ENCODE measurements at places on chromosomes 7 and 10.

- DNase-seq: no peak
Measured at GRCh38 chr7:101167645-101168411, 2.5 kb upstream of the VGF start.

DNA sequence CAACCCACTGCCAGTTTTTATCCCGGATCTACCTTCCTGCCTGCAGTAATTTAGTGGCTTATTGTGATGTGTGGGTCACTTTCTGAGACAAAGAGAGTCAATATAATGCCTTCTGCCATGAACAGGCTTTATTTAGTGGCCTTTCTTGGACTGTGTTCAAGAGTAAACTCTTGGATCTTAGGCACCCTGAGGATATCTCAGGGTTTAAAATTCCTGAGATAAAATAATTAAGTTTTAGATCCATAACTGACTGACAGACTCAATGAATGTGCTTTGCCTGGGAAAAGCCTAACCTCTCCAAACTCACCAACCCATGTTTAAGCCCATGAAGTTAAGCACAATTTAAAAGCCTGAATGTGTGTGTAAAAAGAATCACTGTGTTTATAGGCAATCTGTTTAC, 564.3 kb downstream of the LRMDA start:
- no peak for DNase-seq

DNA sequence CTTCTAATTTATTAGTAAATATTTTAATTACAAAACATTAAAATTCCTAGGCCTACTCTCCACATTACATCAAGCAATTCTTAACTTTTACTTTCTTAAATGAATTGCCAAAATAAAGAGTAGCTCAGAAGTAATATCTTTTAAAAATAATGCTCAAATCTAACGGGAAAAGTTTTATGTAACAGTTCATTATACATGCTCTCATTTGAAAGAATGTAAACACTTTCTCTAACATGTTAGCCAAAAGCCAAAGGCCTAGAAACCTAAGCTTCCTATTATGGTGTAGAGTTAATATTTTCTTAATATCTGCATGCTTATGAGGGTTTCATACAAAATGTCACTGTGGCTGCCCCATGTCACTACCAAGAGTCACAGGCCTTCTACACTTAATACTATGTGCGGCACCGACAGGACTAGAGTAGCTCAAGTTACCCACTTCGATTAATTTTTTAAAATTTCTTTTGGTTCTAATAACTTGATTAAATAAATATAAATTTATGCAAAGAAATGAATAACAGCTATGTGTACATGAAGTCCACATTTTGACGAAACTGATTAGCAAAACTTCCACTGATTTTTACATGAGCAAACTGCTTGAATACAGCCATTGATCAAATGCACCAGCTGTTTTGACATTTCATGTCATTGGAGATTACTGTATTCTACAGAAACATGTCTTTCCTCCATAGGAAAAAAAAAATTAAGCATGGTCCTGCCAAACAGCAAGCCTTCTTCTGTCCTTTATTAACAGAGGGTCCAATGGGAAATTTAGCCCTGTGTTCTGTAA, 3.5 kb downstream of the COBL start:
- DNase-seq: no peak

- DNase-seq: no peak
Measured at GRCh38 chr10:88931548-88931947, 21.0 kb downstream of the ACTA2 start.

DNA sequence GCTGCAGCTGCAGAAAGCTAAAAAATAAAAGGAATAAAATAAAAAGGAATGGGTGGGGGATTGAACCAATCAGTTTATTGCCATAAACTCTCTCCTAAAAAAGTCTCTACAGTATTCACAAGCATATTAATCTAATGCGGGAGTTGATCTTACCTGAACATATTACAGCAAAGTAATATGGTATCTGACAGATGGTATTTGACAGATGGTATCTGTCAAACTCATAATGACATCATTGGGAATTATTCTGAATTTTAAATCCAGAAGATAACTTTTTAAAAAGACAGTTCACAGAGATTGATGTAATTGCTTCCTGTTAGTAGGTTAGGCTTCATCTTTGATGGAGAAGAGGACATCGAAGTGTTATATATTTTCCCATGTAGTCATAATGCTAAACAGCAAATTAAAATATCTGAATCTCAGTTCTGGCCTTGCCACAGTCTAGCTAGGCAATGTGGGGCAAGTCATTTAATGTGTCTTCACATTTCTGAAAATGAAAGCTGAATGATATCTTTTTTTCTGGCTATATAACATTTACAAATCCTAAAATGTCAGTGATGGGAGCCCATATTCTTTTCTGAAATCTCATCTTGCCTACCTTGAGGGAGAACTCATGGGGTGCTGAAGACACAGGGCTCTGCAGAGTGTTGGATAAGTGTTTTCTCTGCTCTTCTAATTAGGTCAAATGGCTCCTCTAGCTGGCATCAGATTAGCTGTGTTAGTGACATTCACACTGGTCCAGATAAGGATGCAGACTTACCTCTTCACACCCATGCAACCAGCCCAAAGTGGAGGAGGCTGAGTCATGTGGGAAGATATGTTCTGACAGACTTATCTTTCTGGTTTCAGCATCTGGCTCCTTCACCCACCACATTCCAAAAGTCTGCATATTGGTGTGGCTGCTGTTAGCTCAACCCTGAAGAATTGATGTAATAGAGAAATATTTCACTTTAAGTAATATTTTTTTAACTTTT, 2.1 kb upstream of the LIPM start:
- no peak for DNase-seq

GRCh38 chr7:25308246-25308645, 80.0 kb upstream of the NPVF start:
- no peak for DNase-seq

DNA sequence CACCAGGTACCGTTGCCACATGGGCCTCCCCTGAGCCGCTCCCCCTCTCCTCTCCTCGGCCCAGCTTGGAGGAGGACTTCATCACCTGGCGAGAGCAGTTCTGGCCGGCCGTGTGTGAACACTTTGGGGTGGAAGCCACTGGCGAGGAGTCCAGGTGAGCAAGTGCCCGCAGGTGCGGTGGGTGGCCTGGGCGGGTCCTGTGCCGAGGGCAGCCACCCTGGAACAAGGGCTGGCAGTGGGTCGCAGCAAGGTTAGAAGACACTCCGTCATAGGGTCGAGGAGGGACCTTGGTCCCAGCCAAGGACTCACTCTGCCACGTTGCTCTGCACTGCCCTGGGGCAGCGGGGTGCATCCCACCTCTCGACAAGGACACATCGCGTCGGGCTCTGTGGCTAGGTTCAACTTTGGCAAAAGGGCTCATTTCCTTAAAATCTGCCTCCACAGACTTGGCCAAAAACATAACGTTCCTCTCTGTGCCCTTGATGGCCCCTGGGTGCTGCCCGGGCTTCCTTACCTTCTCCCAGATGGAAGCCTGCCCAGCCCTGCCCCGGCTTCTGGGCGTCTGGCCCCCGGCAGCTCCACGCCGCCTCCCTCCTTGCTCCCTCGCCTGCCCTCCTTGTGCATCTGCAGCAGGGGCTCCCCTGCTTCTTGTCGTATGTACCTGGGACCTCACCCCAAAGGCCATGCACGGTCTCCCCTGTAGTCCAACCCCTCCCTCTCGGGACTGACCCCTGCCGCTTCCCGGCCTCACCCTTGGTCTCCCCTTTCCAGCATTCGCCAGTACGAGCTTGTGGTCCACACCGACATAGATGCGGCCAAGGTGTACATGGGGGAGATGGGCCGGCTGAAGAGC, 12.7 kb downstream of the TMEM120A start:
- DNase-seq: no peak

DNA sequence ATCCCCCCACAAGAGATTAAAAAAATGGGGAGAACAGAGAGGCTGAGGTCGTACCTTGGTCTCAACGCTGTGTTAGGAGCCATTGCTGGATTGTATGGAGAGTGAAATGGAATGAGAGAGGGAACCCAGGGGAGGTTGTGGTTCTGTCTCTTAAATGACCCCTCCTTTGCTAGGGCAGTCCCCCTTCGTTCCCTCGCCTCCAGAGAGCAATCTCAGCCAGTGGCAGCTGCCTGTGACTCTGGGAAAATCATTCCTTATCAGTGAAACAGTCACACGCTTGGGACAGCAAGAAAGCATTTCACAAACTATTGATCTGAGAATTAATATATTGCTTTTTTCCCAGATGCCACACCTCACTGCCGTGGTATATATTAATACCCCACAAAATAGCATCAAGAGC, 12.0 kb upstream of the CARD11 start:
- DNase-seq: no peak

DNA sequence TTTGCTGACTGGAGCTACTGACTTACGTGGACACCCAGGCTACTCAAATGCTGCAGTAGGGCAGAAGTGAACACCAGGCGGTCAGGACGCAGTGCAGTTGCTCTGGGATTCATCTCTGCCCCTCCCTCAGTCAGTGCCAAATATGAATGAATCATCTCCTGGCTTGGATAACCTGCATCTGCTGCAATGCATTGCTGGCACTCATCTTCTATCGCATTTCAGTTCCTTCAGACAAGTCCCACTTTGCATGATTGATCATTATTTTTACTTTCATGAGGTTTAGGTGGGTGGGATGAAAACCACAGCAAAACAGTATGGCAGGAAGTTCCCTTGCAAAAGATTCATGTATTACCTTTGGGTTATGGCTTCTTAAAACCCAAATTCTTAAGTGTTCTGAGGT, 224.6 kb upstream of the NRP1 start:
- DNase-seq: no peak

GRCh38 chr7:143216151-143216550, 5.7 kb upstream of the TAS2R40 start:
- no peak for DNase-seq

- no peak for DNase-seq
Measured at GRCh38 chr10:77702166-77702565, 64.6 kb upstream of the KCNMA1 start.

DNA sequence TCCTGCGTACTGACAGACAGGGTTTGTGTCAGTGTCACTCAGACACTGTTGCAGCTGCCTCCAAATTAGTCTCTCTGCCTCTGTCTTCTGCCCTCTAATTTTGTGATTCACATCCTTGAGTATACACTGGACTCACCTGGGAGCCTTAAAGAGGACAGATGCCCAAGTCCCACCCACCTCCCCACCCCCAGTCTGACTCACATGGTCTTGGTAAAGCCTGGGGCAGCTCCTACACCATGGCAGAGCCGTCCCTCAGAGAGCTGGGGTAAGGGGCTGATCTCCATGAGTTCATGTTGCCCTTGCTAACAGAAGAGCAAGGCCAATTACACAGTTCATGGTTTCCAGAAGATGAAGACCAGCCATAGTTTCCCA, 197.6 kb upstream of the STK17A start:
- DNase-seq: no peak

- DNase-seq: no peak
Measured at GRCh38 chr7:142870147-142870559, 15.3 kb downstream of the EPHB6 start.

DNA sequence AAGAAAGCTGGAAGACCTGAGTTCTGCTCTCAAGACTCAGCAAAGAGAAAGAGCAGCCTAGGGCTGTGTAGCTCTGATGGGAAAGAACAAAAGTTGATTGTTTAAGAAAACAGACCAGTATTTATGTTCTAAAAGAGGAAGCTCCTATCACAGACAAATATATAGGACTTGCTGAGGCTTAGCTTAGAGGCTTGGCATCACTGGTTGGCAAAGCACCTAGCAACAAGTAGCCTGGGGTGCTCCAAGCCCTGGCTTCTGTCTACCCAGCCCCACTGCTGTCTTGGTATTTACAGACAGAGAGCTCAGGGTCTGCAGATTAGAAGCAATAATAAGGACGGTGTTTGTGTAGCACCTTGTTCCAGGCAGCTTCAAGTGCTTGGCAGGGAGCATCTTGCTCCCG, 36.9 kb upstream of the CCDC3 start:
- no peak for DNase-seq

- no peak for DNase-seq
Measured at GRCh38 chr7:13628239-13629001, 361.0 kb downstream of the ETV1 start.

- DNase-seq: no peak
Measured at GRCh38 chr10:32949221-32949678, 8.8 kb downstream of the ITGB1 start.

DNA sequence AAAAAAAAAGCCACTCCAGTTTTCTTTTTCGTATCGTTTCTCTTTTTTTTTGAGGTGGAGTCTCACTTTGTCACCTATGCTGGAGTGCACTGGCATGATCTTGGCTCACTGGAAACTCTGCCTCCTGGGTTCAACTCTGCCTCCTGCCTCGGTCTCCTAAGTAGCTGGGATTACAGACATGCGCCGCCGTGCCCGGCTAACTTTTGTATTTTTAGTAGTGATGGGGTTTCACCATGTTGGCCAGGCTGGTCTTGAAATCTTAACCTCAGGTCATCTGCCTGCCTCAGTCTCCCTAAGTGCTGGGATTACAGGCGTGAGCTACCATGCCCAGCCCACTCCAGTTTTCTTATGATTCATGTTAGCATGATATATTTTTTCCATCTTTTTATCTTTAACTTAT, 92.7 kb downstream of the ANKRD61 start:
- no peak for DNase-seq

- no peak for DNase-seq
Measured at GRCh38 chr10:88437411-88437810, 145.7 kb downstream of the RNLS start.

DNA sequence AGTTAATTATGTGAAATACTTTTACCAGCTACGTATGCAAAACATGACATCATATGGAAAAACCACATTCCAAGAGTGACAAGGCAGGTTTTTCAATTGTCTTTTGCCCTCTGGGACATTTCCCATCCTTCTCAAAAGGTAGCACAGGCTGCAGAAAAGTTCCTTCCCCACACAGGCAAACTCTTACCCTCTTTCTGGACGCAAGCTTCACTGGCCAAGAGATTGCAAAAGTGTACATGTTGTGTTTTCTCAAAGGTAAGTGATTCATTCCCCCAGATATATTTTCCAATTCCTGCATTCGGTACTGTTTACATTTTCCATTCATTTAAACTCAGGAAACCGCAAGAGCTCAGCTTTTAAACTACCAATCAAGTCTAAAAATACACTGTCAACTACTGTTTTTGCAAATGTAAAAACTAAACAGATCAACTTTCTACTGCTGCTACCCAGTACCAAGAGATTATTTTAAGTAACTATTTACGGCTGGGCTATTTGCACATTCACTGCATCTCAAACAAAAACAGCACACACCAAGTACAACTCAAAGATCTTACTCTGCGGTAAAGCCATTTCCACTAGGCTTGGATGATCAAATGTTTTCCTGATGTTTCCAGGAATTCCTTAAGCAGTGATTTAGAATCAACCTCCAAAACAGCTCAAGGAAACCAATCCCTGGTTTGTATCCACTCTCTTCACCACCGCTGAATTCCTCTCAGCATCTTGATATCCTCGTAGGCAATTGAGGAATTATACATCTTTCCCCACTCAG, 233.6 kb upstream of the CCDC6 start:
- DNase-seq: peak; percentile 93

DNA sequence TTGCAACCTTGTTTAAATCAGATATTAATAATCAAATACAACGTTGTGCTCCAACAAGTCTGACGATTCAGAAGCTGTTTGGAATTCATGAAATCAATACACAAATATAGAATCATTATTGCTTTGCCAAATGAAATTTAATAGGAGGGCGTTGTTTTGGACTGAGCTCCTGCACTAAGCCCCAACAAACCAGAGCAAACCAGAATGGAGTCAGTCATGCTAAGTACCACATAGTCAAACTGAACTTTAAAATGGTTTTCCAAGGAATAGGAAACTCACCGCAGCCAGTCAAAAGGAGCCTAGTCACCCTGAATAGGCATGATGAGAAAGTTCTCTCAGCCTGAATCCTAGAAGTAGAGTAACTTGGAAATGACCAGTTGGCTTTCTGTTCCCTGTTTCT, 53.7 kb downstream of the HACD1 start:
- peak; percentile 6 for DNase-seq

GRCh38 chr10:26621889-26622711, 75.4 kb upstream of the PDSS1 start:
- DNase-seq: peak; percentile 71
